ENCODE measurements at places on chromosomes 2 and 18.

DNA sequence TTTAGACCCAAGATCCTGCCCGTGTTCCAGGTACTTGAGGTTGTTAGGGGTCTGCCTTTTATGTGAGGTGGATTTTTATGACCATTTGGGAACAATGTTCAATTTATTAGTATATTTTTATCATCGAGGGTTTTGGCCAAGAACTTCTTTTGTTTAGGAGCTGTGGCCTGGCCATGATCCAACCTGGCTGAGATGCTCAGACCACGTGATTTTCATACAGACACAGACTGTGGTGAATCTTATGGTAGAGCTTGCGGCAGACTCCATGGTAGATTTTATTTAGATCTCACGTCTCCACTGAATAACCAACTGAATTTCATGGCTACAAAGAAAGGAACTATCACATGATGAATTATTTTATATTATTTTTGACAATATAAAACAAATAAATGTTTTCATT lies 405.5 kb upstream of the VWC2L start:
- no peak for DNase-seq

- DNase-seq, result no peak
These were observed 68.3 kb downstream of the PTPN4 start for GRCh38 chr2:119827866-119828507.

- peak; percentile 38 for DNase-seq
These were observed 43.9 kb upstream of the NEMP2 start for GRCh38 chr2:190578158-190579057.

GRCh38 chr2:118309946-118310680 lies 221.8 kb downstream of the INSIG2 start:
- peak; percentile 62 for DNase-seq

- no peak for DNase-seq
These were observed 97.1 kb downstream of the ITGA4 start for GRCh38 chr2:181554061-181554830.

GRCh38 chr2:154637456-154637855 lies 61.0 kb upstream of the KCNJ3 start:
- no peak for DNase-seq

DNA sequence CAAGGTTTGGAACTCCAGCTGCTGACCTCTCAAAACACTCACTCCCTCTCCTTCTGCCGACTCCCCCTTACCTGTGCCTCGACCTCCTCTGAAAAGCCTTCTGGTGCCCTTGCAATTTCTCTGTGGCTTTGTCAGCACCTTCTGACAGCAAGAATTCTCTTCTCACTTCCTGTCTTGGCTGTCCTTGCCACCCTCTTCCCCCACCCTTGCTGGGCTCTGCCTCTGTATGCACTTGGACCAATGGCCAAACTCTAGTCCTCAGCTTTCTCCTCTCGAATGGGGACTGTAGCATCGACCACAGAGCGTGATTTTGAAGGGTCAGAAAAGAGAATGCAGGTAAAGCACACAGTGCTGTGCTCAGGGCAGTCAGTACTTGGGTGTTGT lies 99.0 kb downstream of the HS1BP3 start:
- DNase-seq, result no peak

GRCh38 chr18:49591775-49592174 lies 29.9 kb downstream of the LIPG start:
- DNase-seq, result no peak

DNA sequence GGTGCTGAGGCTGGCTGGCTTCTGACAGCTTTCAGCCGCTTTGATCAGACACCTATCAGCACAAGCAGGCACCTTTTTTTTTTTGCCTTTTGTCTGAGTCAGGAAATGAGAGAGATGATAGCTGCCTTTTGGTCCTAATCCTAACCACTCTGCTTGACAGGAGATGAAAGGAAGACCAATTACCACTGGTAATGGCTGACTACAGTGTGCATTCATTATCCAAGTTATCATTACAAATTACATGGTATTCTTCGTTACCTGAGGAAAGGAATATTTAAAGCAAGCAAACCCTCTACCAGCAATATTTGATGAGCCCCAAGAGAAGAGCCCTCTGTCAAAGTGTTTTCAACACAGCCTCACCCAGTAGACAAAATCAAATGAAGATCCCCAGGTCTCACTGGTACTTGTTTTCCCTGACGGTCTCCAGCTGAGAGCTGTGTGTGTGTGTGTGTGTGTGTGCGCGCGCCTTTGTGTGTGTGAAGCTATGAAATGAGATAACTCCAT lies 925.7 kb downstream of the DCDC2C start:
- DNase-seq, result no peak

DNA sequence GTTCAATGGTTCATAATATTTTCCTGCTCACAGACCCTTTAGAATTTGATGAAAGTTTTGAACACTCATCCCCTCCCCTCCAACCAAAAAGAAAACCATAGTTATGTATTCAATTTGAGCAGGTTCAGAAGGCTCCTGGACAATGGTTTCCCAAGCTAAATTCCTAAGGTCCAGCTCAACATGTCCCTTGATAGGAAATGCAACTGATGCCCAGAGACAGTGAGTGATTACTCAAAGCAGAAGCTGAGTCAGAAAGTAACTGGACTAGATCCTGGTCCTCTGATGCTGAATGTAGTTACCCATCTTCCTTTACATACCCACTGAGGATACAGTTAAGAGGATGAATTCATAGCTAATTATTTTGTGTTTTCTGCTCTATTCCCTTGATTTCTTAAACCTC lies 218.9 kb upstream of the NCKAP5 start:
- DNase-seq, result no peak

- no peak for DNase-seq
These were observed 8.6 kb upstream of the DES start for GRCh38 chr2:219409619-219410018.

Measured in CD4-positive, alpha-beta T cell treated with Interleukin-1 beta for 1 hour (primary cell).